Activated CD8-positive, alpha-beta memory T cell treated with anti-CD3 and anti-CD28 coated beads for 36 hours (primary cell): ENCODE measurements at places on chromosomes 2 and 18. TPM values are rescaled to one million over a fixed set of nuclear protein-coding genes. Genes with fewer than 3 reads are reported as not detected.

The B3GNT7 gene
- total RNA-seq = 0.25 TPM

The ADD2 gene
- total RNA-seq = 2.0 TPM

The UGT1A3 gene
- total RNA-seq = not detected

The ANKAR gene
- total RNA-seq = 3.8 TPM

The KIF1A gene
- total RNA-seq = 2.6 TPM

The C2orf15 gene
- total RNA-seq = 0.80 TPM

The OSR1 gene
- total RNA-seq = not detected

The RAB27B gene
- 0.42 TPM for total RNA-seq

The CNGA3 gene
- not detected for total RNA-seq

The PUM2 gene
- 118 TPM for total RNA-seq

The ATP5F1A gene
- total RNA-seq = 485 TPM

The IL1B gene
- not detected for total RNA-seq

The ITPRID2 gene
- 64.3 TPM for total RNA-seq

The STARD6 gene
- total RNA-seq = 0.23 TPM

The SPP2 gene
- total RNA-seq = not detected

The BCS1L gene
- 100 TPM for total RNA-seq

The MC4R gene
- not detected for total RNA-seq

The SERPINB13 gene
- not detected for total RNA-seq

The RBKS gene
- 7.9 TPM for total RNA-seq

The HOXD13 gene
- not detected for total RNA-seq

The PRLH gene
- total RNA-seq = not detected

The CKAP2L gene
- 23.0 TPM for total RNA-seq
